Hematopoietic multipotent progenitor cell treated with erythropoietin and hydrocortisone succinate and interleukin-3 and kit ligand, for 15 days (in vitro differentiated cells): ENCODE measurements at places on chromosomes 7 and 10.

GRCh38 chr7:135817583-135817982 is 69.0 kb upstream of the FAM180A start:
- DNase-seq, result no peak

DNA sequence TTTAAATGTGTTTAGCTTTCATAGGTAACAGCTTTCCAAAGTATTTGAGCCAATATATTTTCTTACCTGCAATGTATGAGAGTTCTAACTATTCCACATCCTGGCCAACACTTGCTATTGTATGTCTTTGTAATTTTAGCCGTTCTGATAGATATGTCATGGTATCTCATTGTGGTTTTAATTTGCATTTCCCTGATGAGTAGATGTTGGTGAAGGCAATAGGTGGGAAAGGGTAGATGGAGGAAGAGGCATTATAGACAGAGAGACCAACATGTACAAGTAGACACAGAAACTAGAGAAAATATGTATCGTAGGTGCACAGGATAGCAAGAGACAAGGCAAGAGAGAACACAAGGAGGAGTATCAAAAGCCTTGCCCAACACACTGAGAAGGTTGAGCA is 54.8 kb upstream of the CCDC71L start:
- DNase-seq, result no peak

- no peak for DNase-seq
Observed at GRCh38 chr7:80703272-80703671, 64.8 kb downstream of the CD36 start.

DNA sequence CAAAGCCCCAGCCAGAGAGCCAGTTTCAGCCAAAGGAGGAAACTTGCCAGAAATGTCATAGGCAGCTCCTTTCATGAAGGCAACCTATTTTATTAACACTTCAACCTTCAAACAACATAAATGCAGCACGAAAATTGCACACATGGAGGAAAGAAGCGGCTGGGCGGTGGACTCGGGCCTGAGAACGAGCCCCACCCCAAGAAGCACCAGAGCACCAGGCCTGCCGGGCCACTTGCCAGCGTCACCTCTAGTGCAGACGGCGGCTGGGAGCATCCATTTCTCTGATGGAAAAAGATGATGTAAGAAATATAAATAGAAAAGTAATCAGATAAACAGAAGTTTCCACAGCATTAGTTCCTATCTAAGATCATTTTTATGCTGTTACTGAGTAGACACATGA is 100.0 kb downstream of the TCERG1L start:
- DNase-seq, result no peak

DNA sequence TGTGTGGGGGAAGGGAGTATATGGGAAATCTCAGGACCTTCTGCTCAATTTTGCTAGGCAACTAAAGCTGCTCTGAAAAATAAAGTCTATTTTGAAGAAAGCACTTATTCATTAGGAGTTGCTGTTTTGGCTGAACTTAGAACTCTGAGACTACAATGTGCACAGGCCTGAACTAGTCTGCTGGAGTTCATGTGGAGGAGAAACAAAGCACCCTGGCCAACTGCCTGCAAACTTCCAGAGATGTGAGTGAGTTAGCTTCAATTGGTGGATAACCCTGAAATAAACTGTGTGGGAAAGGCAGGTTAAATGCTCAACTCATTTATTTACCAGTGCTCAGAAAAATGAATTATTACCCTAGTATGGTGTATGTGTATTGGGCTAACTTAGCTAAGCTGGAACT is 17.3 kb upstream of the FAM241B start:
- no peak for DNase-seq

GRCh38 chr7:104980841-104981671 is 32.9 kb upstream of the KMT2E start:
- peak; percentile 87 for DNase-seq

DNA sequence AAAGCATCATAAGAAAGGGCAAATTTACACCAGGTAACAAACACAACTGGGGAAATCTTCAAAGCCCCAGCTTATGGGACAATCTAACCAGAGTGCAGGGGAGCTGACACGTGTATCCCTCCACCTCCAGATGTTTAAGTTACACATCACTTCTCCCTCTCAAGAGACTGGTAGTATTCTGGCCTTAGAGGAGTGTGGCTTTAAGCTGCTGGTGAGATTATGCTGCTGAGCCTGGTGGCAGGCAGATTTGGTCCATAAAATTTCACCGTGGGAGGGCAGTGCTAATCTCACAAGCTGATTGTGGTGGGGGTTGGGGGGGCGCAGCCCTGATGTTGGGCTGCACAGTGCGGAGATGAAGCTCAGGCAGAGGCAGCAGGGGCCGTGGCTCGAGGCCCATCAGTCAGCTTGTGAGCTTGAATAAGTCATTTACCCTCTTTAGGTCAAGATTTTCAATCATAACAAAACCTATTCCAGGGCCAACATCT is 431.0 kb upstream of the GALNT17 start:
- no peak for DNase-seq

GRCh38 chr10:17712717-17713471 is 39.1 kb upstream of the TMEM236 start:
- no peak for DNase-seq

GRCh38 chr10:10332786-10333185 is 684.9 kb upstream of the CELF2 start:
- no peak for DNase-seq

DNA sequence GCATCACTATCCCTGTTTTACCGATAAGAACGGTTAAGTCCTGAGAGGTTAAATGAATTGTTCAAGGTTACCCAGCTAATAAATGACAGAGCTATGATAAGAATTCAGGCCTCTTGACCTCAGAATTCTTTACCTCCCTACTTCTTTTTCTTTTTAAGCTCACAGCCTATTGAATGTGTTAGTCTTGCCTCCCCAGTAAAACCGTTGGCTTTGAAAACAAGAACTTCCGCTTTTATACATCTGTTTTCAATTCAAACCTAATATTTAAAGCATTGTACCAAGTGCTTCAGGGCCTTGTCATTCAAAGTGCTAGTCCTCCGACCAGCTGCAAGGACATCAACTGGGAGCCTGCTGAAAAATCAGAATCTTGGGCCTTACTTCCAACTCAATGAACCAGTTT is 15.6 kb downstream of the SEC31B start:
- DNase-seq, result no peak

DNA sequence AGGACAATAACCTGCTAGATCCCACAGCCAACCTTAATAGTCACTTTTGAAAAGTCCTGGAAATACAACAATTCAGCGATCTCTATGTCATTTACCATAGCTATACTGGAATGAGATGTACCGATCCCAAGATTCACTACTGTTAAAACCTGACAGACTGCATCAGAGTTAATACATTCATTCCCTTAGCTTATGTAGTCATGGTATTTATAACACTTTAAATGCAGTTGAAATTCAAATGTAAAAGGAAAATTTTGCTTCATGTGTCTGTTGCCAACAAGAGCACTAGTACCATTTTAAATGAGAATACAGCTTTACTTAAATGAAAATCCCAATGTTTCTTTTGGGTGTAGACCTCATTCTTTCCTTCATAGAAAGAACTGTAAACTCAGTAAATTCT is 11.1 kb upstream of the GGCT start:
- no peak for DNase-seq

DNA sequence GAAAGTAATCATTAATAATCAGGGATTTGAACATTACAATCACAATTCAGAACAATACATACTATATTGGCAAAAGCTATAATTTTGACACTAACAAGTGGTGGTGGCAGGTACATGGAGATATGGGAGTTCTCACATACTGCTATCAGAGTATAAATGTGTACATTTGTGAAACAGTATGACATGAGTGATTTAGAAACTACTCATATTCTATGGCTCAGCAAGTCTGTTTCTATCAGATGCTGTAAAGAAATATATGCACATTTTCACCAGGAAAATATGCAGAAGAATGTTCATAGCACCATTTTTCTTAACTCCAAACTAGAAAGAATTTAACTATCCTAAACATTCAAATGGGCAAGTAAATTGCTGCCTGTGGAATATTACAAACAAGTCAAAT is 620.0 kb downstream of the SH2D4B start:
- no peak for DNase-seq

- no peak for DNase-seq
Observed at GRCh38 chr10:58171146-58171545, 96.5 kb downstream of the IPMK start.

DNA sequence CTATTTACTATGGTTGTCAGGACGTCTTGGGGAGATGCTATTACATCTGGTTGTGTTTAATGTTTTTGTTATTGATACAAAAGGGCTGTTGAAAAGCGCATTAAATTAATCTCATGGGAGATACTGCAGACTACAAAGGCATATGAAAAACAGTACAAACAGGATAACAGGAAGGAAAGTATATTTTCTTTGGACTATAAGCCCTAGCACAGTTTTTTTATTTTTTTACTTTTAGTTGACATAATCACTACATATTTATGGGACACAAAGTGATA is 341.3 kb downstream of the ARL4A start:
- no peak for DNase-seq

DNA sequence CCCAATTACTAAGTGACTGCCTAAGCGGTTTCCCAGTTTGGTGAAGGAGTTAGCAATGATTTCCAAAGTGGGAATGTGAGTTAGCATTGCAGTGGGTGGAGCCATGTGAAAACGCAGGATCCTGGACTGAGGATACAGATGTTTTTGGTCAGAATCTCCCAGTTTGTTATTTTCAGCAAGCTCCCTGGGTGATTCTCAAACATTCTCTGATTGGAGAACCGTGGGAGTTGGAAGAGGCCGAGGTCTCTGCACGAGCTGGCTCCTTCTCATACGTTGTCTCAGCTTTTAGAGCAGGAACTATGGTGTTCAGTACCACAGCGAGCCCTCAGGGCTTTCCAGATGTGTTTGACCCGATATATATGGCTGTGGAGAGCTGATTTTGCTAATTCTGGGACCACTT is 396.5 kb upstream of the NPVF start:
- DNase-seq, result no peak

- DNase-seq, result no peak
Observed at GRCh38 chr7:158406364-158406763, 181.3 kb downstream of the PTPRN2 start.

DNA sequence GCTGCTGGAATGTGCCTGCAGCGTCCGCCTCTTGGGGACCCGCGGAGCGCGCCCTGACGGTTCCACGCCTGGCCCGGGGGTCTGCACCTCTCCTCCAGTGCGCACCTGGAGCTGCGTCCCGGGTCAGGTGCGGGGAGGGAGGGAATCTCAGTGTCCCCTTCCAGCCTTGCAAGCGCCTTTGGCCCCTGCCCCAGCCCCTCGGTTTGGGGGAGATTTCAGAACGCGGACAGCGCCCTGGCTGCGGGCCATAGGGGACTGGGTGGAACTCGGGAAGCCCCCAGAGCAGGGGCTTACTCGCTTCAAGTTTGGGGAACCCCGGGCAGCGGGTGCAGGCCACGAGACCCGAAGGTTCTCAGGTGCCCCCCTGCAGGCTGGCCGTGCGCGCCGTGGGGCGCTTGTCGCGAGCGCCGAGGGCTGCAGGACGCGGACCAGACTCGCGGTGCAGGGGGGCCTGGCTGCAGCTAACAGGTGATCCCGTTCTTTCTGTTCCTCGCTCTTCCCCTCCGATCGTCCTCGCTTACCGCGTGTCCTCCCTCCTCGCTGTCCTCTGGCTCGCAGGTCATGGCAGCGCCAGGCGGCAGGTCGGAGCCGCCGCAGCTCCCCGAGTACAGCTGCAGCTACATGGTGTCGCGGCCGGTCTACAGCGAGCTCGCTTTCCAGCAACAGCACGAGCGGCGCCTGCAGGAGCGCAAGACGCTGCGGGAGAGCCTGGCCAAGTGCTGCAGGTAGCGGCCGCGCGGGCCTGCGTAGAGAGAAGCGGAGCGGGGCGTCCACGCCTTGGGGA is 645 bp downstream of the SLC26A4 start:
- no peak for DNase-seq

DNA sequence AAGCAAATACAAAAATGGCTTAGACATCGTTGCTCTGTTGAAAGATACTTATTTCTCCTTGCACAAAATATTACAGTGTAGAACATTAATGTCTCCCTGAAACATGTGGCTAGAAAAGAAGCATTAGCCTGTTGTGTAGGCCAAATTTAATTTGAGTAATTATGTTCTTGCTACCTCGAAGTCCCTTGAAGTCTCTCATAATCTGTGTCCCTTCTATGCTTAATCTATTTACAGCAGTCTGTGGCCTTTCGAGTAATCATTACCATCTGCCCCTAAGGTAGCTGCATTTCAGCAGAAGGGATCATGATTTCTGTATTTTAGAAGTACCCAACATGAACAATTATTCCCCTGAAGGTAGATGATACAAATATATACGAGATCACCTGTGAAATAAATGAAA is 615.2 kb downstream of the GRM8 start:
- no peak for DNase-seq

GRCh38 chr10:62719061-62719460 is 85.5 kb upstream of the ADO start:
- no peak for DNase-seq

DNA sequence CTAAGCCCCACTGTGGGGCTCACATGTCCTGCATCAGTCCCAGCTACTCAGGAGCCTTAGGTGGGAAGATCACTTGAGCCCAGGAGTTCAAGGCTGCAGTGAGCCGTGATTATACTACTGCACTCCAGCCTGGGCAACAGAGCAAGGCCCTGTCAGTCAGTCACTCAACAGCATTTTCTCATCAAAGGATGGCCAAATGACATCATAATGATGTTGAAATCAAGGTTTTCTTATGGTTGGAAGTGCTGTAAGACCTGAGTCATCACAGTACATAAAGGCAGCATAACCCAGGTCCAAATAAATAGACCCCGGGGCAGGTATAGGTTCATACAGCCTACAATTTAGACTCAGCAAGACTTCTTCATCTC is 341.1 kb downstream of the PARD3 start:
- no peak for DNase-seq

DNA sequence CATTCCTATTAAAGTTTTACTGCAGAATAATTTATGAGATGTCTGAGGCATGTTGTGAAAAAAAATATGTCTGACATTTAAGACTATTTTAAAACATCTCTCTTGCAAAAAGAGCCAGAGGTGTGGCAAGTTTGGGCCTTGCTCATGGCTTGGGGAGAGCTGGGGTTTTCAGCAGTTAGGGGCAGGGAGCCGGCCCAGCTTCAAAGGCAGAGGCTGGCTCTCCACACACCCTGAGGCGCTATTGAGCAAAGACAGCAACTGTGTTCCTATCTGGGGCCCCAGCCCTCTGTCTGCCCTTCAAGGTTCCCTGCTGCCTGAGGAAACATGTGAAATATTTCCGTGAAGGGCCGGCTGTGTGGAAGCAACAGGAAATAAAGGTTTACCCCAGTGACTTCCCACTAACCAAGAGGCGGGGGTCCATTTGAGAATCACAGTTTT is 94.0 kb downstream of the SORBS1 start:
- peak; percentile 55 for DNase-seq

GRCh38 chr10:122021828-122022227 is 32.9 kb downstream of the TACC2 start:
- no peak for DNase-seq
